Breast epithelium (tissue), 4 donors: ENCODE measurements at places on chromosomes 2 and 18. TPM values are rescaled to one million over a fixed set of nuclear protein-coding genes. Genes with fewer than 3 reads are reported as not detected.

DNA sequence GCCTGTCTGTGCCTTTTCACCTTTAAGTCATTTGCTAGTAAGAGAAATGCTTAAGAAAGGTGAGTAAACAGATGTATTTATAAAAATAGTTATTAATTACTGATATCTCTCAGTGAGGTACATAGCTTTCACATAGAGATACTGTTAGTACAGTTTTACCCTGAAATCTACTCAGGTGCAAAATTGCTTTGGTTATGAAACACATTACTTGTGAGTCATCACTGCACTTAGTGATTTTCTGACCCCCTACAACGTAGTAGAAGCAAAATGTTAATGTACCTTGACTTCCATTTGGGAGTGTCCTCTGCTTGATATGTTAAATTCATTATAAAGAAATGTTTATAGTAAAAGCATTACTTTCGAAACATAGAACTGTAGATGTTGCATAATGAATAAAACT lies 6.5 kb downstream of the GLS start:
- no peak for DNase-seq

GRCh38 chr2:184527058-184527457 lies 71.3 kb upstream of the ZNF804A start:
- no peak for DNase-seq

- no peak for DNase-seq
Observed at GRCh38 chr18:44943311-44943881, 262.7 kb downstream of the SETBP1 start.

DNA sequence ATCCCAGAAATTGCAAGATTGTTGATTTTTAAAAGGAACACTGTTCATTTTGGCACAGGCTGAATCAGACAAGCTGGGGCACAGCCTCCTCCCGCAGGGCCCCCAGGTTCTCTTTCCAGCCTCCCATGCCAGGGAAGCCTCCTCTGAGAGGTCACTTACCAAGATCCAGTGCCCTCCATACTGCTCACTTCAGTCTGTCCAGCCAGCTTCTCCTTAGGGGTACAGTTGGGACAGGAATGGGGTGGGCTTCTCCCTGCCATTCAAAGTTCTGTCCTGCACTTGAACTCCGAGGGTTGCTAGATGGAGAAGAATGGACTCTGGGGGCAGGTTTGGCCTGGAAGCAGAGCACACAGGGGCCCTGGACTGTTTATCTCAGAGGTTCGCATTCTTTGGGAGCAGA lies 7.5 kb upstream of the CYP26B1 start:
- no peak for DNase-seq

CLEC4F gene
- total RNA-seq = not detected

ASTL gene
- total RNA-seq = 0.32 TPM
